ENCODE measurements at places on chromosomes 5 and 9.

GRCh38 chr9:33151007-33151557 lies 16.1 kb downstream of the B4GALT1 start:
- DNase-seq = peak; percentile 97

DNA sequence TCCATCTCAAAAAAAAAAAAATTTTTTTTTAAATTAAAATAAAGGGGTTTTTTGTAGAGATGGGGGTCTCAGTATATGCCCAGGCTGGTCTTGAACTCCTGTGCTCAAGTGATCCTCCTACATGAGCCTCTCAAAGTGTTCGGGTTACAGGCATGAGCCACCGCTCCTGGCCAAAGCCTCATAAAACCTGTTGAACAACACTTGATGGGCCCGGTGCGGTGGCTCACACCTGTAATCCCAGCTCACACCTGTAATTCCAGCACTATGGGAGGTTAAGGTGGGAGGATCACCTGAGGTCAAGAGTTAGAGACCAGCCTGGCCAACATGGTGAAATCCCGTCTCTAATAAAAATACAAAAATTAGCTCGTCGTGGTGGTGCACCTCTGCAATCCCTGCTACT lies 7.7 kb upstream of the NPM1 start:
- no peak for DNase-seq

- peak; percentile 89 for DNase-seq
These were observed 683.8 kb downstream of the LRRC70 start for GRCh38 chr5:63262185-63262981.

GRCh38 chr5:116145416-116145815 lies 60.6 kb downstream of the COMMD10 start:
- no peak for DNase-seq

GRCh38 chr5:75985077-75985476 lies 98.1 kb upstream of the SV2C start:
- no peak for DNase-seq

DNA sequence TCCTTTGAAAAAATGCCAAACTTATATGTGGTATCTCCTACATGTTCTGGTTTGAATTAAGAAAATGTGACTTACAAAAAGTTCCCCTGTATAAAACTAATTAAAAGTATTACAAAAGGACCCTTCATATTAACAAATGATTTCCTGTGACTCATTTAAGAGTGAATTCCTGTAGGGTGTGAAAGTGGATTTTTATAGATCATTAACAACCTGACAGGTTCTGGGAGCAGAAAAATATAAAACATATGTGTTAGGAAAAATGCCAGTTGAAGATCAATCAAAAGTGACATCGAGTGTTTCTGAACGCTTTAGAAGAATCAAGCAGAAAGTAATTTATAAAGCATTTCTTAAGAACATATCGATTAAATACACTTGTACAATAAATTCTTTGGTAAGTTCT lies 35.5 kb downstream of the CAMK4 start:
- DNase-seq = no peak

DNA sequence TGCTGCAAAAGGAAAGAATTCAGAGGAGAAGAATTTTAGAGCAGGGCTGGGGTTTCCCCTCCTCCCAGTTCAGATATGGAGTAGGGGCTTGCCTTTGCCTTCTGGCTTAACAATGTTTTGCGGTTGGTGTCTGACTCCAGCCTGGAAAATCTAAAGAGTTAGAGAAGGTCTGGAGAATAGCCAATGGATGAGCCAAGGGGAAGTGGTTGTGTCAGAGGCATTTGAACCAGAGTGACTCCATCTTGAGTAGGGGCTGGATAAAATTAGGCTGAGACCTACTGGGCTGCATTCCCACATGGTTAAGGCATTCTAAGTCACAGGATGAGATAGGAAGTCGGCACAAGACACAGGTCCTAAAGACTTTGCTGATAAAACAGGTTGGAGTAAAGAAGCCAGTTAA lies 133.7 kb downstream of the DIRAS2 start:
- DNase-seq = no peak

- no peak for DNase-seq
These were observed 207.5 kb downstream of the CHSY3 start for GRCh38 chr5:130111746-130112145.

- DNase-seq = no peak
These were observed 30.8 kb downstream of the FGF10 start for GRCh38 chr5:44358421-44358820.

- DNase-seq = no peak
These were observed 53.0 kb downstream of the ACTBL2 start for GRCh38 chr5:57429513-57430120.

DNA sequence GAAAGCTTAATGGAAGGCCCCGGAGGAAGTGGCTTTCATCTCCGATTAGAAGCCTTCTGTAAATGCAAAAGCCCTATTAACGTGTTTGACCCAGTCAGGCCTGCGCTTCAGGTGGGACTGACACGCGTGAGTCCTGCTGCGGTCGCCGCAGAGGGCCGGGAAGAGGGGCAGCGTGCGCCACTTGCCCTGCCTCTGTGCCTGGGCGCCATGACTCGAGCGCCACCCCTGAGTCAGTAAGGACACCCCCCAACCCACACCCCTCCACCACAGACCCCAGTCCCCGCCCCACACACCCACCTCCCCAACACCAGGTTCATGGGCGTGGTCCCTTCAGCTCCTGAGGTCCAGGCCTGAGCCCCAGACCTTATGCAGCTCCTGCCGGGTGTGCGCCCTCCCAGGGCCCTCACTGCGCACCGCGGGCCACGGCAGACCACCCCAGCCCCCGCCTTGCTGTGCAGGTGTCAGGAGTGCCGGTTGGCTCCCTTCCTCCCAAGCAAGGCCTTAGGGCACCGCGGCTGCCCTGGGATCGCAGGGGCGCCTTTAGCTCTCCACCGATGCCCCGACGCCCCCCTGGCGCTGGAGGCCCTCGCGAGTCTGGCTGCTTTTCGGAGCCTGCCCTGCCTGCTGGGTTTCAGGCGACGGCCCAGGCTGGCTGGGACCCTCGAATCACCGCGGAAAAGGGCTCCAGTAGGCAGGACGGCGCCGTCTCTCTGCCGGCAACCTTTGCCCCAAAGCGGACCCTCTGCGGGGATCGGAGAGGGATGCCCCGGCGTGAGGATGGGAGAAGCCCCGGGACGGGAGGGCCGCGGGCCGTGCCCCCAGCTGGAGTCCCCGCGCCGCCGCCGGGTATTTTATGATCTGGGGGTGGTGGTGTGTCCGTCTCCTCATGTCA lies 625 bp upstream of the OLFM1 start:
- DNase-seq = no peak

DNA sequence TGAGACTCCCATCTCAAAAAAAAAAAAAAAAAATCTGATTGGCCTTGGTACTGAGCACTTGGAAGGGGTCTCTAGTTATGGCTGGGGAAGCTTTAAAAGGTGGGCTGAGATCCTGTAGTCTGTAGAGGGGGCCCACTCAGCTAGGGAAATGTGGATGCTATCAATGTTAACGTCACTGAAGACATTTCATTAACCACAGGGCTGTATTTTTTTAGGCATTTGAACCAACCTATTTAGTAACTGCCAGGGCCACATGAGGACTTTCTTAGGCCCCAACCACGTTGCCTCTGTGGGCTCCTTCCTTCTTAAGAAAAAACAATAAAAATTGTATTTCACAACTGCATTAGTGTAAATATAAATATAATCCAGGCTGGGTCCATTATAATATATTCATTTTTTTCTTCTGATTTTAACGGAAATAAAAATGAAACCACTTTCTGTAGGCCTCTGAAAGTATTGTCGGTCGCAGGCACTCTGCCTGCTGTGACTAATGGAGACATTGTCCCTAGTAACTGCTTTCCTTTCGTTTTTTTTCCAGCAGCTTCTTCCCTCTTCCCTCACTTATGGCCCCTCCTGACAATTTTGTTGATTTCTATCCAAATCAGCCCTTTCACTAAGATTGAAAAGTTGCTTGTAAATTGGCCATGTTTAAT lies 71.6 kb downstream of the GCNT1 start:
- peak; percentile 40 for DNase-seq

GRCh38 chr9:137045294-137046087 lies 486 bp downstream of the NPDC1 start:
- DNase-seq = peak; percentile 42

GRCh38 chr5:147966829-147967228 lies 60.5 kb upstream of the C5orf46 start:
- no peak for DNase-seq

- peak; percentile 97 for DNase-seq
These were observed 7.2 kb upstream of the ABLIM3 start for GRCh38 chr5:149133795-149134777.

- DNase-seq = peak; percentile 26
These were observed 349.6 kb downstream of the SLIT3 start for GRCh38 chr5:168951356-168951755.

DNA sequence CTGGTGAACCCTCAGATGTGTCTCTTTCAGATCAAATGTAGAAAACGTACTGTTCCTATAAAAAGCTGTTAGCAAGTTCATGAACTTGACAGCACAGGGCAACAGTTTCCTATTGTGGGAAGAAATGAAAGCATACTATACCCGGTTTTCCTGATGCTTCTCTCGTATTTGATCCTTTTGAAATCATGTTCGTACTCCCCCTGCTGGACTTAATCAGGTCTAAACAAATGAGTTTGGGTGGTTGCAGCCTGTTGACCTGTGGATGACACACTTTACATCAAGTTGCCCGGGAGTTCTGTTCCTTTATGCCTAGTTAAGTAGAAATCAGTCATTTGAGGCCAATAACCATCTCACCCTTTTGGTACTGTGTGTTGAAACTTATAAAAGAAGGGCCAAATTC lies 1992.3 kb downstream of the MAT2B start:
- DNase-seq = peak; percentile 53

- DNase-seq = peak; percentile 78
These were observed 182.2 kb downstream of the MAPKAP1 start for GRCh38 chr9:125524583-125525355.

DNA sequence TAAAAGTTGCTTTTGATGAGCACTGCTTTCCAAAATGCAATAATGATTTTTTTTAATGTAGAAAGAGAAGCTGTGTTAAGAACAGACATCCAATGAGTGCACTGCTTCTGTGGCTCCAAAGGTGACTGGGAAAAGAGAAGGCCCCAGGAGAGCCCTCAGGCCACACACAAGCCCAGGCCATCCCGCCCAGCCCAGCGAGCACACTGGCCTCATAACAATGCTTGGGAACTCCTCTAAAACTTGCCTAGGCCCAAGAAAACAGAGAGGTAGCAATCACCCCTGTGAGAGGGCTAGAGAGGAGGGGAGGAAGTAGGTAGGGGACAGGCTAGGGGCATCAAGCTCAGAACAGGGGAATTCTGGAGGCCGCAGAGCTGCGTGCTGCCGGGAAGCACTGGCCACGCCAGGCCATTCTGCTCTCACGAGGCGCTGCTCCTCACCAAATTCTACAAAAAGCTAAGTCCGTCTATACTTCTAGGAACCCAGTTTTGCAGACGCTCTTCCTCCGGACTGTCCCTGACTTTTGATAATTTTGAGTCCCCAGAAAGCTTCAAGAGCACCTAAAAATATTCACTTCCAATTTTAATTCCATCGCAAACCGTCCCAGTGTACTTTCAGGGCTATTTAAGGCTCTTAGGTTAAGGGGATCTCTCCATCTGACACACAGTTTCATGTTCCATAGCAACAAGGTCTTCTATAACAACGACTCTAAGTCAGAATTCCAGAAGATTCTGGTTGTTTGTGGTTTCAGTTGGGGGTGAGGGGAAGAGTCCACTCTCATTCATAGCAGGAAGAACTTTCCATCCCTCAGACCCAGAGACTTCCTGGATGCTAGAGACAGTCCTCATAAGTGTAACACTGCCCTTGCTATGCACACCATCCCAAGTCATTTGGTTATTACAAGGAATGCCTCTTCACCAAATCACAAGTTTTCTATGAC lies 51.0 kb downstream of the HABP4 start:
- DNase-seq = peak; percentile 56

GRCh38 chr5:109327570-109327969 lies 82.2 kb downstream of the PJA2 start:
- DNase-seq = no peak

GRCh38 chr5:141392429-141393198 lies at the start of gene PCDHGA8:
Gene PCDHGA8, plus strand, starts transcription at chr5:141392633. Its CDS starts 181 bp downstream, at chr5:141392814.
- peak; percentile 24 for DNase-seq

DNA sequence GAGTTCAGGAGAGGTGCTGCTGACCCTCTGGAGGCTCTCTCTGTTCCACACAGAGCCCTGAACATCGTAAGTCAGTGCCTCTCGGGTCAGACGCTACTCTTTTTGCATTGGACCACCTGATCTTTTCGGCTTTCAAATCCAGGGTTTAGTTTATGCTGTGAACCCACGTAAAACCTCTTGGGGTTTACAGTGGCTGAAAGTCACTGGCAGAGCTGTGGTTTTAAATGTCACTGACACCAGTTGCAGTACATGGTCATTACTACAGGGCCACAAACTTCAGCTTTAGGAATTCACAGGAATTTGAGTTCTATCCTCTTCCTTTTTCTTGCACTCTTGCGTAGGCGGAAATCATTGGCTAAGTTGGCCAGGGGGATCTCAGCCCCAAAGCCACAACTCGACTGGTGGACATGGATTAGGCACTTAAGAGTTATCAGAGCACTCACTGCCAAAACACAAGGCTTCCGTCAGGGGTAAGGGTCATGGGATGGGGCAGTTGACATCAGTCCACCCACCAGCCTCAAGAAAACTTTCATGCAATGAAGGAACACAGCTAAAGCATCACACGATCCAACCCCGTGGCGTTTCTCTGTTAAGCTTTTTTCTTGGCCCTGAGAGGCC lies 76.9 kb downstream of the SFXN1 start:
- no peak for DNase-seq

GRCh38 chr9:69027355-69028097 lies 8.0 kb upstream of the FXN start:
- peak; percentile 54 for DNase-seq

DNA sequence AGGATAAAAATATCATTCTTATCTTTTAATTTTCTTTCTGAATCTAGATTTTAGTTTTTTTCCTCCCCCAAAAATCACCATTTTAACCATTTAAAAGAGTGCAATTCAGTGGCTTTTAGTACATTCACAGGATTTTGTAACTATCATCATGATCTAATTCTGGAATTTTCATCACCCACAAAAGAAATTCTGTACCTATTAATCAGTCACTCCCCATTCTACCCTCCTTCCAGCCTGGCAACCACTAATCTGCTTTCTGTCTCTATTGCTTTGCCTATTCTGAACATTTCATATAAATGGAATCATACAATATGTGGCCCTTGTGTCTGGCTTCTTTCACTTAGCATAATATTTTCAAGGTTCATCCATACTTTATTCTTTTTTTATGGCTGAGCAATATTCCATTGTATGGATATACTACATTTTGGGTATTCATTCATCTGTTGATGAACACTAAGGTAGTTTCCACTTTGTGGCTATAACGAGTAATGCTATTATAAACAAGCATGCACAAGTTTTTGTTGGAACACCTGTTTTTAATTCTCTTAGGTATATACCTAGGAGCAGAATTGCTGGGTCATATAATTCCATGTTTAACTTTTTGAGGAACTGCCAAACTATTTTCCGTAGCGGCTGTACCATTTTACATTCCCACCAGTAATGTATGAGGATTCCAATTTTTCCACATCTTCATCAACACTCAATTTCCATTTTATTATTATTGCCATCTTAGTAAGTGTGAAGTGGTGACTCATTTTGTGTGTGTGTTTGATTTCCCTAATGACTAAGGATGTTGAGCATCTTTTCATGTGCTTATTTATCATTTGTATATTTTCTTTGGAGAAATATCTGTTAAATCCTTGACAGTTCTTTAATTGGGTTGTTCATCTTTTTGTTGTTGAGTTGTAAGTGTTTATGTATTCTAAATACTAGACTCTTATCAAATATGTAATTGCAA lies 340.3 kb downstream of the CWC27 start:
- peak; percentile 81 for DNase-seq
